Aorta (tissue), 5 donors: ENCODE measurements at places on chromosomes 11 and 22.

DNA sequence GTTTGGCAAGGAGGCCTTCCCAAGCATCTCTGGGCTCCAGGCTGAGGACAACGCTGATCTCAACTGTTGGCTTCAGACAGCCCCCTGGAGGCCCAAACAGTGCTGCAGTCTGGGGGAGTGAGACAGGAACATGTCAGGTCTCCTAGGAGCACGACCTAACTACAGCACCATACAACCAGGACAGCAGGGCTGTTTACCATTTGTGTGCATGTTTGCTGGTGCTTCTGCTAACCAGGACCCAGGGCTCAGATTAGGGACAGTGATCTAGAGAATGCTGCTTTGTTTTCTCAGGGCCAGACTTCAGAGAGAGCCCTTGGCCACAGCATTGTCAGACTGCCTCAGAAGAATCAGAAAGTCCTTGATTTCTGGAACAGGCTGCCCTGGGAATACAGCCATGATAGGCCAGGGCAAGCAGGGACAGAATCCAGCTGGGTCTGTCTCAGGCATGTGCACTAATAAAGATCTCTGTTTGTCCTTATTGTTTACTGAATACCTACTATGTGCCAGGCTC is 126.5 kb downstream of the VPREB1 start:
- no peak for DNase-seq

DNA sequence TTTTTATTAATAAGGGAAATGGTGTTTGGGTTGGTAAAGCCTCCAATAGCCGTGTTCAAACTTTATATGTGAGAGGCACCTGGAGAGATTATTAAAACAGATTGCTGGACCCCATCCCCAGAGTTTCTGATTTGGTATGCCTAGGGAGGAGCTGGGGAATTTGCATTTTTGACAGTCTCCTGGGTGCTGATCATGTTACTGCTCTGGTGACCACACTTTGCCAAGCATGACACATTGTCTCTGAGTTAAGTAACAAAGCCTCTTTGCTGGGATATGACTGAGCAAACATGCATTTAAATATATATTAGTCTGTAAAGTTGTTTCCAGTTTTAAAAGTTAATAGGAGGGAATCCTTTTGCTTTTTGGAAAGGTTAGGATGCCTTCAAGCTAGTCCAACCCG is 140.4 kb downstream of the NAV2 start:
- DNase-seq, result no peak

- no peak for DNase-seq
Measured at GRCh38 chr11:130675917-130676316, 227.5 kb downstream of the ADAMTS15 start.

- peak; percentile 21 for DNase-seq
Measured at GRCh38 chr11:1478011-1478410, 8.6 kb downstream of the MOB2 start.

DNA sequence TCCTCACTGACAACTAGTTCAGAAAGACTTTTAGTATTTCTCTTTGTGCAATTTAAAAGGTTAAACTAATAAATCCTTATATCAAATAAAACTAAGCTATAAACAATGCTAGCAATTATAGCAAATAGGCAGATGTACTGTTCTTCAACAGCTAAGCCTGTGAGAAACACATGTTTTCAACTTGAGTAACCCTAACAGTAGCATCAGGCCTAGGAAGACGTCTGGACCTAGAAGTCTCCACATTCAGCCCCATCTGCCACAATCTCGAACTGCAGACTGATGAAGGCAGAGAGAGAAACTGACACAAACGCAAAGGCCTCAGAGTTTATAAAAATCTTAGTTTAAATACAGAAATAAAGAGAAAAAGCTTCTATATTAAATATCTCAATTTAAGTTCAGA is 2.5 kb downstream of the ST13 start:
- no peak for DNase-seq

DNA sequence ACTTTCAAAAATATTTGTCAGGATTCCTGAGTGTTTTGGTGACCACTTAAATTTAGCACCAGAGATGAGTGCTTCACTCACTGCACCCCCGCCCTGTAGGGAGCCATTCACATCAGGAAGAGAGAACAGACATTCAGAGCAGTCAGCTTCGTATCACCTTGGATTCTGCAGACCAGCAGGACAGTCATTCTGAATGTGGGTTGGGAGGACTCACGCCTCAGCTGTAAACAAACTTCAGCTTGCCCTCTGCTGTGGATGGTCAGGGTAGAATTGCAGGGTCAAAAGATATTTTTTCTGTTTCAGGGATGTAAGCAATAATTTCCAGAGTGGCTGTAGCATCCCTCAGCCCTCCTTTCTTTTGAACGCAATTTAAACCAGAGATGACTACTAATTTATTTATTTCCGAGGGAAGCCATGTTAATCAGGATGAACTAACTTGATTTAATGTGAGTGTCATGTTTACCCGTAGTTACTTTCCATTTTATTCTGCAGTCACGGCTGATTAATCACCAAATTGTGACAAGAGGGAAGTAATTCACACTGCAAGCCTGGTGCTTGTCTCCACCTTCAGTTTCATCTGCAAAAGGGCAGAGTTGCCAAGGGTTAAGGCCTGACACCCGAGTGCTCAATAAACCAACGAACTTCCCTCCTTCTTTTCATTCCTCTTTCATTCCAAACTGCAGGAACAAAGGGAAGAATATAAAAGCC is 174.2 kb upstream of the DDI1 start:
- DNase-seq, result no peak

DNA sequence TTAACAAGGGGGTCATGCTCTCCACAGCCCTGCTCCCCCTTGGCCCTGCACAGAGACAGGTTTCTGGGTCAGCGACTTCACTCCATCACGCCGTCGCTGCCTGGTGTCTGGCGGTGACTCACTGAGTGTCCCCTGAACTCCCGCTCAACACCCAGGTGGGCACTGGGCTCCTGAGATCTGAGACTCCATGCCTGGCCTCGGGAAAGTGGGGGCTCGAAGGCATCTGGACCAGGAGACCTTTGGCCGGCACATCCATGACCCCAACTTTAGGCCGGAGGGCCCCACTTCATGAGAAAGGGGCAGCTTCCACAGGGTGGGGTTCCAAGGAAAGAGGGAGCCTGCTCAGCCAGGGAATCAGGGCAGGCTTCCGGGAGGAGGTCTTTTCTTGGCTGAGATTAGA is 79.3 kb upstream of the PRR5 start:
- no peak for DNase-seq

DNA sequence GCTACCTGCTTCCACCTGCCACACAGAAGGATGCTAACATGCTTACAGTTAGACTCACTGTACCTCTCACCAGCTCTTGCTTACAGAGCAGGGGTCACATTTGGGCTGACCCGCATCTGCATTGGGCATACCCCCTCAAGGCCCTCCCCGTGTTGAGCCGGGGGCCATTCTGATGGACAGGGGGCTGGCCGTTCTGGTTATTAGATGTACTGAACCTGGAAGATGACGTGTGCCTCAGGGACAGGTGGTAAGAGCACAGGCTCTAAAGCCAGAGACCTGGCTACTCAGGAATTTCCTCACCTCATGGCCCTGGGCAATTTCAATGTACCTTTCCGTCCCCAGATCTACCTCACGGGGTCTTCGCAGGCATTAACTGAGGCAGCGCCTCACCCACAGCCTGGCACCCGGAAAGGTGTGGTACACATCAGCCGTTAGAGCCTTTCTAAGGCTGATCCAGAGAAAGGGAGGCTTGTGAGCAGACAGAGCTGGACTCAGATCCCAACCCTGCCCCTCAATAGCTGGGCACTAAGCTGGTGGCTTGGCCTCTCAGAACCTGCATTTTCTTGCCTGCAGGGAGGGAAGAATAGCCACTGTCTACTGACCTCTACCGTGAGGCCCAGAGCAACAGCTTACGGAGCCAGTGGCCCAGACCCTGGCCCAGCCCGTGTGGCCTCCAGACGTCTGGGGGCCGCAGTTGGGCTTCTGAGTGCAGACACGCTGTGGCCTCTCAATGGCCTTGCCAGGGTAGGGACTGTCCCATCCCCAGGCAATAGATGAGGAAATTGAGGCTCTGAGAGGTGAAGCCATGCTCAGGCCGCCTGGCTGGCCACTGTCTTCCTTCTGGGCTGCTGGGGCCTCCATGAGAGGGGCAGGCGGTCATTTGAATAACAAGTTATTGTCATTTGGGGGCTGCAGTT is 100.6 kb downstream of the MORC2 start:
- peak; percentile 26 for DNase-seq

GRCh38 chr11:11521306-11522002 is 100.4 kb downstream of the GALNT18 start:
- no peak for DNase-seq

DNA sequence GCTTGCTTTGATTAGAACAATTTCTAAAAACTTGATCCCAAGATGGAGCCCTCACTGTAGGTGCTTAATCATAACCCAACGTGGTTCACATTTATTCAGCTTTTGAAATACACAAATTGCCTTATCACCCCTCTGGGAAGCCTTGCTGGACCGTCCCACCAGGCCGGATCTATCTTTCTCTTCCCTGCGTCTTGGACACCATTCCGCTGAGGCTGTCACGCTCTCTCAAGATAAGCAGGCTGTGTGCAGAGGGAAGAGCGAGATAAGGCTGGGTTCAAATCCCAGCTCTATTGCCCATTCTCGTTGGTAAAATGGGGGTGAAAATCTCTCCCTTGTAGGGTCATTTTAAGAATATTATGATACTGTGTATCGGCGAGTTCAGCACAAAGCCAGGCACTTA is 20.5 kb upstream of the TP53I11 start:
- no peak for DNase-seq

DNA sequence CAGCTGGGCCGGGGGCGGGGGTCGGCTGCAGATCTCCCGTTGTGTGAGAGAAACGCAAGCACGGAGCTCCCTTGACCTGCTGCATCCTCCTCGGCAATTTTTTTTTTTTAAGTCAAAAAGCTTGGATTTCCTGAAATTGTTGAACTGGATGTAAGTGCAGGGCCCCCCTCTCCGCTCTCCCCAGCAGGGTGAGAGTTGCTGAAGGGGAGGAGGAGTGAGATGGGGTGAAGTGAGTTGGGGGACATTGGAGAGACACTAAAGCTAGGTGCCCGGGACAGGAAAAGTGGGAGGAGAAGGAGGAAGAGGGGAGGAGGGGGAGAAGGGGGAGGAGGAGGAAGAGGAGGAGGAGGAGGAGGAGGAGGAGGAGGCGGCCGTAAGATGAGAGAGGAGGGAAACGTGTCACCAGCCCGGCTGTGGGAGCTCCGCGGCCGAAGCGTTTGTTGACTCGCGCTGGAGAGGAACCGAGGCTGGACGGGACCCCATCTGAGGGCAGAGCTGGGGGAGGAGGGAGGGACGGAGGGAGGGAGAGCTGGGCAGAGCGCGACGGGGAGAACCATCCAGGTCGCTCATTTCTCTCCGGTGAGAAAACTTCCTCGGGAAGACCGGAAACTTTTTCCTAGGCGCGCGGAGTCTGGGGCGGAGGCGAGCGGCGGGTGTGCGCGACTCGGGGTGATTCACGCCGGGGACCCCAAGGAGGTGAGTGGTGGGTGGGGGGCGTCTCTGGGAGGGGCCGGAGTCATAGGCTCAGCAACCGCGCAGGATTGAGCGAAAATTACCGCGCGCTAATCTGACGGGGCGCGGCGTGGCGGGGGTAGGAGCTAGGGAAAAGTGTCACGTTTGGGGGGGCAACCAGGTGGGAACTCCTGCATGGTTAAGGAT is 80.2 kb downstream of the PRR5L start:
- DNase-seq, result peak; percentile 66

GRCh38 chr11:46285594-46286033 is 8.2 kb downstream of the CREB3L1 start:
- no peak for DNase-seq

DNA sequence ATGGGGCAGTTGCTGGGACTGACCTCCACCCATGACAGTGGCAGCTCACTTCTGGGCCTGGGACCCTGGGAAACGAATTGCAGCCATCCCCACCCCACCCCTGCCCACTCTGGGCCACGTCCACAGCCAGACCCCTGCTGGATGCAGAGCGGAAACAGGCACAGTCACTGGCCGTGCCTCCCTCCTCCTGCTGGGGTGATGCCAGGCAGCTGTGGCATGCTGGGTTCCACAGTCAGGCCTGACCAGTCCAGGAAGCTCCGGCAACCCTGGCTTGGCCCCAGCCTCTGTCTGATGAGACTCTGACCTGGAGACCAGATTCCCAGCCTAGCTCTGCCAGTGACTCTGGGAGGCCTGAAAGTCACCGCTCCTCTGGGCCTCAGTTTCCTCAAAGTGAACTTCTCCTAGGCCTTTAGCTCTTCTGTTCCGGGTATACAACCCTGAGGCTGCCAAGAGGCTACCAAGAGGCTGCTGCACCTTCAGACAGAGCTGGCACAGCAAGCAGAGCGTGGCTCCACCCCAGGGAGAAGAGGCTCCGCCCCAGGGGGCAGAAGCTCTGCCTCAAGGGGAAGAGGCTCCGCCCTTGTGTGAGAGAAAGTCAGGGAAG is 8.9 kb downstream of the SULT4A1 start:
- peak; percentile 64 for DNase-seq

GRCh38 chr11:117287668-117288067 is 3.5 kb upstream of the BACE1-AS start:
- DNase-seq, result no peak

GRCh38 chr11:58142761-58143160 is 17.4 kb upstream of the OR9I1 start:
- no peak for DNase-seq

DNA sequence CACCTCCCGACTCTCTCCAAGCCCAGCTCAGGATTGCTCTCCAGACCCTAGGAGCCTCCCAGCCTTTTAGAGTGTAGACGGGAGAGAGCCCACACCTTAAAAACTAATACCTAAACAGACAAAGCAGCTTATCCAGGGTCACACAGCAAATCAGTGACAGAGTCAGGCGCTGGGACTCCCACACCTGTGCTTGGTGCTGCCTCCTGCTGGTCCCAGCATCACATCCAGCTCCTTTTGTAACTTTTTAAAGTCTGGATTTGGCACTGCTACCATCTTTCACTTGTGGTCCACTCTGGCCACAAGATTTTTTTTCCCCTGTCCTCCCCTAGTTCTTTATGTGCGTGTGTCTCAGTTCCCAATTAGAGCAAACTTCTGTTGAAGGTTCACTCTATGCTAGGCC is 4.7 kb downstream of the ANO1 start:
- DNase-seq, result no peak

DNA sequence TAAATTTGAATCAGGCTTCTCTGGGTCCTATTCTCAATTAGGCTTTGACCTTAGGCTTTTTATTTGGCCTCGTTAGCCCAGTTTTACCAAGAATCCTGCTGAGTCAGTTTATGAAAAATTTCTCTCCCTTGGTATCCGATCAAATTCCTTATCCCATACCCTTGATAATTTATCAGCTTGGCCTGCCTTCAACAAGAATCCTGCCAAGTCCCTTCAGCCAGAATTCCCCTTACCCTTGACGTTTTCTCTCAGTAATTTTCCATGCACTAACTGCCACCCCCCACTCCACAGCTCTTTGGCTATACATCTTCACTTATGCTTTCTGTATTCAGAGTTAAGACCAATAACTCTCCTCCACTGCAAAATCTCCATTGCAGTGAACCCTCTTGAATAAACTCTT is 811.0 kb upstream of the CCDC90B start:
- DNase-seq, result no peak

DNA sequence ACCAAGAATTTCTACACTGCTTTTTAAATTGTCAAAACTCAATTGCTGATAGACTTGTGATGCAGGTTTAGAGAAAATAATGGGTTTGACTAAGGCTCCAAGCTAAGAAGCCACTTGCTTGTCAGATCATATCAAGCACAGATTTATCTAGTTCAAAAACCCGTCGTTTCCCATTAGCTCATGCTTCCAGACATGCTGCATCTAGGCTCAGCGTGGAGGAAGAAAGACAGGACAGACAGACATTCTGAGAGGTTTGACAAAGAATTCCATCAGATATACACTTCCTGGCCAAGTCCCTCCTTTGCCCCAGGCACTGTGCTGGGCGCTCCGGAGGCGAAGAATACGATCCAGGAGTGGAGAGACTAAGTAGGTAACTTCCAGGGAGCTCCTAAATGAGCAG is 76.8 kb downstream of the KCNC1 start:
- no peak for DNase-seq

- DNase-seq, result no peak
Measured at GRCh38 chr11:9594267-9595046, 21.0 kb downstream of the WEE1 start.
